ENCODE measurements at places on chromosomes 1 and 21. TPM values are rescaled to one million over a fixed set of nuclear protein-coding genes. Genes with fewer than 3 reads are reported as not detected.

GRCh38 chr21:35081861-35082260 is 32.8 kb upstream of the RUNX1 start:
- no peak for DNase-seq

DNA sequence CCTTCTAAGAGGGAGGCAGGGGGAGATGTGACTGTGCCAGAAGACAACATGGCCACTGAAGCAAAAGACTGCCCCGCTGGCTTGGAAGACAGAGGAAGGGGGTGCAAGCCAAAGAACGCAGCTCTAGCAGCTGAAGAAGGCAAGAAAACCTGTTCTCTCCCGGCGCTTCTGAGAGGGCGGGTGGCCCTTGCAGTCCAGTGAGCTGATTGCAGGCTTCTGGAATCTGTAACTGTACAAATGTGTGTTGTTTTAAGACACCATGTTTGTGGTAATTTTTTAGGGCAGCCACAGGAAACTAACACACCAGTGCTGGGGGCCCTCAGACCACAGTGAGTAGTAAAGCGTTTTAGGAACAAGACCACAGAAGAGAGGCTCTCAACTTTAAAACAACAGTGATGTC is 47.0 kb downstream of the CD46 start:
- no peak for DNase-seq

DNA sequence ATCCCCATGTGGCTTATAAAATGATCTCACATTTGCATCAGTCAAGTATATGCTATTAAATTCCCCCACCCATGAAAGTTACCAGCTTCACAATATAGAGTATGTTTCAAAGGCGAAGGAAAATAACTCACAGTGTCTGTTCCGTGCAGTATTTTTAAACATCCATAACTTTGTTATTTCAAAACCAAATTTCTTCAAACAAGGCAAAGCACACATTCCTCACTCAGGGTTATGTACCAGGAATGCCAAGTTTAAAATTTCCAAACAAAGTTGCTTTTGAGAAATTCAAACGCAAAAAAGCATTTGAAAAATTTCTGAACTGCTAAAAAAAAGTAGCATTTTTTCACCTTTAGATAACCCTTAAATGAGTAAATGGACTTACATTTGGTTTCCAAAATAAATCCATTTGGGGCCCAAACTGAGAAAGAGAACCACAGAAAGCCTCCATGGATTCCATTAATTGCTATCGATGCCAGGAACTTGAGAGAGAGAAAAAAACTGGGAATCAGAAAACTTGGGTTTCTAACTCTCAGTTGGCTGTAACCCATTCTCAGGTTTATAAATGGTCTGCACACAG is 149.5 kb downstream of the SLC30A10 start:
- DNase-seq = no peak

DNA sequence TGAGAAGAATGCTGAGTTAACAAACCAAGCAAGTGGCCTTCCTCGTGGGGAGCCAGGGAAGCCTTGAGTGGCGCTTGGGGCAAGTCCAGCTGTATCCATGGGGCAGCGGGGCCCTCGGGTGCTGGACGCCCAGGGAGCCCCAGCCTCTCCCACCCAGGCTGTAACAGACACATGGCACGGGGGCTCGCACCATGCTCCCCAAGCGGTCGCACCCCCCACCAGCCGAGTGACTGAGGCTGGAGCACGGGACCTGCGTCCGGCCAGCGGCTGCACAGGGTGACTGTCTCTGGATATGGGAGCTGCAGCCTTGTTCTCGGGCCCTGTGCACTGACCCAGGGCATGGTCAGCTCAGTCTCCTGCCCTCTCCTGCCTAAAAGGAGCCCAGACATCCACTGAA is 53.9 kb upstream of the ACTRT2 start:
- no peak for DNase-seq

DNA sequence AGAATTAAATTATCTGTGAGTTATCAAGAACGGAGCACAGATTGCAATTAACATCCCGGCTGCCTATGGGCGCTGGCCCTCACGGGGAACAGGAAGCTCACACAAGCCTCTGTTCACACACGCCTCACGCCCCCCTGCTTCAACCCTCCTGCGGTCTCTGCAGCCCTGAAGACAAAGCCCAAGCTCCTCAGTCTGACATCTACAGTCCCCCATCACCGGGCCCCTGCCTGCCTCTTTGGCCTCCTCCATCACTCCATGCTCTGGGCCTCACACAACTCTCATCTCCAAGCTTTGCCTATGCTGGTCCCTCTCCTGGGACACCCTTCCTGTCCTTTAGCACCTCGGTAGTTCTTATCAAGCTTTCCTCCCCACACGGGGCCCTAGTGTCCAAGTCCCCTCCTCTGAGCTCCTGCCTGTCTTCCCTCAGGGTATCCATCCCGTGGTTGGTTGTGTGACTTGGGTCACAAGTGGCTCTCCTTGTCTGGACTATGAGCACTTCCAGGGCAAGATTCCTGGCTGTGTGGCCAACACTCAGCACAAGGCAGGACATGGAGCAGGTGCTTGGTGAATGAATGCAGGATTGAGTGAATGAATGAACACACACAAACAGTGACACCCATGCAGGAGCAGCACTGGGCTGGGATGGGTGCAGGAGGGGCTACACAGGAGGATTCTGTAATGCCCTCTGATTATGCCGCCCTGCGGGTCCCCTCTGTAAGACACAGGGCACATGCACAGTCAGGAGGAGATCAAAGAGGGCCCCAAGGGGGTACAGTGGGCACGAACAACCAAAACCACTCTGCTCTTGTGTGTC is 116.1 kb downstream of the DMRTB1 start:
- DNase-seq = no peak

- DNase-seq = peak; percentile 51
Measured at GRCh38 chr1:33086384-33086850, 5.5 kb downstream of the AZIN2 start.

GRCh38 chr1:25683731-25684130 is 67.1 kb downstream of the MAN1C1 start:
- DNase-seq = peak; percentile 38

Gene IL19
- total RNA-seq = not detected

Gene FCRL2
- total RNA-seq = not detected

Measured in A172 (cell line).